NCI-H524 (cell line): ENCODE measurements at places on chromosomes 12 and 14.

- DNase-seq: no peak
These were observed 53.2 kb downstream of the SMOC1 start for GRCh38 chr14:69932391-69932790.

- no peak for DNase-seq
These were observed 72.7 kb downstream of the EFCAB11 start for GRCh38 chr14:89881839-89882238.

DNA sequence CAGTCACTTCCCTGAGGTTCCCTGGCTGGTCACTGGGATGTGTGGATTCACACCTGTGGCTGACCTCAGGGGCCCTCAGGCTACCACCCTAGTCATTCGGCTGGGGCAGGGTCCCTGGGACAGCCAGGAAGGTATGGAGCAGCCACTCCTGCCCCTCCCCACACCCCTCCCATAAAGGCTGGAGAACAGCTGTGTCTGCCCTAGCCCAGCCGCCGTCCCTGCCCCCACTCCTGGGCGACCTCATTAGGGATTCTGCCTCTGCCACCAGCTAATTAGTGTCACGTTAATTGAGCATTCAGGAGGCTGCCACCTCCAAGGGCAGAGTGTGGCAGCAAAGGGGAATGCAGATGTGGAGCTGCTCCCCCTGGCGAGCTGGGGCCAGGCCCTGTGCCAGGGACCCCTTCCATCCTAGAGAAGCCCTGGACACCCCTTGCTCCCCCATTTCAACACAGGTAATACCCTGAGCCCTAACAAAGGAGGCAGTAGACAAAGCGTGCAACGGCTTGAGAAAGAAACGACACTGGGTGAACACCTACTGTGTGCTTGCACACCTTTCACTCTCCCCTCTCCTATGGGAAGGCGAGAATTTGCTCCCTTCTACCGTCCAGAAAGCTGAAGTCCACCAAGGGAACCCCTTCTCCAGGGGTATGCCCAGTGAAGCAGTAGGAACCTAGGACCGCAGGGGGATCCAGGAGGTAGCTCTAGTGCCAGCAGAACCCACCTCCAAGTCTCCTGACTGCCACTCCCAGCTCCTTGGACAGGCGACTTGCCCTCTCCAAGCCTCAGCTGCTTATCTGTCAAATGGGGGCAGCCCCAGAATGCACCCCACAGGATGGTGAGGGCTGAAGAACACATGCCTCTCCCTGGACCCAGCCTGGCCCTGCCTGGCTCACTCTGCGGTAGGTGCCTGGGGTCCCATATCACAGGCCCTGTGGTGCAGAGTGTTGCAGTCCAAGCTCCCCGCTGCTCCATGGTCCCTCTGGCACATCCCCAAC, 45.1 kb downstream of the FAM222A start:
- peak; percentile 37 for DNase-seq

DNA sequence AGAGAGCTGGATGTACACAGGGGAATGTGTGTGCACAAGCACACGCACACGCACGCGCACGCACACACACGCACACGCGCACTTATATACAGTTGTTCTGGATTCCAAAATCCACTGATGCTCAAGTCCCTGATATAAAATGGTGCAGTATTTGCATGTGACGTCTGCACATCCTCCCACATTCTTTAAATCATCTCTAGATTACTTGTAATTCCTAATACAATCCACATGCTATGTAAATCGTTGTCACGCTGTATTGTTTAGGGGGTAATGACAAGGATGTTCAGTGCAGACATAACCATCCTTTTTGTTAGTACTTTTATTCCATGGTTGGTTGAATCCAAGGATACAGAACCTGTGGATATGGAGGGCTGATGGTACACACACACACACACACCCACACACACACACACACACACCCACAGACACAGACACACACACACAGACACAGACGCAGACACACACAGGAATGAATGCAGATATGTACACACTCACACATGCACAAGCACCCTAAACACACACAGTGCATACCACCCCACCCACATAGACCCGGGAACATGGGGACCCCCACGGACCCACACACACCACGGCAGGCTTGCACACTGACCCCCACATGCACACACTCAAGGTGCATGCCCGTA, 188.5 kb upstream of the PRMT8 start:
- DNase-seq: no peak

DNA sequence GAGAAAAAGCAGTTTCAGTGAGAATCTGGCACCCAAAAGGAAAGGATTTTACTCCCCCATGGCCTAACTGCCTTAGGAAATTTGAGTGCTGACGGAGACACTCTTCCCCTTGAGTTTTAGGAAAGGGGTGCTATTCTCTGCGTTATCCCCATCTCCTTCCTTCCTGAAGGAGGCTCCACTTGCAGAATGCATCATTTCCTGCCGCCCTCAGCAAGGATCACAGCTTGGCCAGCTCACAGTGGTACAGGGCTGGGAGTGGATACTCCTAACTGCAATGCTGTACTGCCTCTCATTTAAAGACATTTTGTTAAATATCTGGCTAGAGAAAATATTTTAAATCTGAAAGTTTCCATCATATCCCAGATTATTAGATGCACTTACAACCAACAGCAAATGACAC, 33.0 kb downstream of the RDH12 start:
- no peak for DNase-seq

- DNase-seq: no peak
These were observed 456.6 kb downstream of the VRK1 start for GRCh38 chr14:97253756-97254155.

GRCh38 chr12:69405566-69405865, 46.0 kb downstream of the YEATS4 start:
- DNase-seq: no peak

DNA sequence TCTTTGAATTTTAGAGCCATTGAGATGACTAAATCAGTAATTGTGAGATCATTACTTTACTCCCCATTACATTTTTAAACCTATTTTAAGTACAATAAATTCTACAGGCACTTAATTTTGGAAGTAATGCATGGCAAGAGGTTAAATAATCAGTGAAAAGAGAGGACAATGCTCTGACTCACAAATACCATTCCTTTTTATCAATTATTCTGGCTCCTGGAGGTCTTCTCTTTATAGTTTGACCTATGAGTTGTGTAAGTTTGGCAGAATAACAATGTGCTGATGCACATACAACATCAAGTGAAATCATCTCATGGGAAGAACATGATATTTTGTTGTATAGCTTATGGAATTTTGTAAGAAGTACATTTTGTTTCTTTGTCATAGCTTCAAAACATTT, 166.7 kb downstream of the TMTC3 start:
- no peak for DNase-seq

- DNase-seq: no peak
These were observed 373.5 kb downstream of the RPS29 start for GRCh38 chr14:49212721-49213120.

GRCh38 chr12:84816916-84817695, 95.5 kb downstream of the SLC6A15 start:
- no peak for DNase-seq

DNA sequence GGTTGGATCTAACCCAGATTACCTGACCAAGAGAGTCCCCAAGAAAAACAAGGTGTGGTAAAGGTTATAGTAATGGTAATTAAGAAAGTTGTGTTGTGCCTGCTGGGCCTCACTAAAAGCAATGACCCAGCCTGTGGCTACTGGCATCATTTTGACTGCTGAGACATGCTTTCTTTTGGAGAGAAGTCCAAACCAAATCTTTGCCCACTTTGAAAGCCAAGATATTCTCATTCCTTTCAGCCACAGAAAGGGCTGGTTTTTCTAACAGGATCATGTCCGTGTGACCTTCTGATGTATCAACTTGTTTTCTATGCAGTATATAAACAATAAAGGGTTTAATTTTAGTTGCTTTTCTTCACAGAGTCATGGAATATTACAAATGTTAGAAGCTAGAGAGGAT, 388.6 kb downstream of the RAD51B start:
- DNase-seq: no peak

DNA sequence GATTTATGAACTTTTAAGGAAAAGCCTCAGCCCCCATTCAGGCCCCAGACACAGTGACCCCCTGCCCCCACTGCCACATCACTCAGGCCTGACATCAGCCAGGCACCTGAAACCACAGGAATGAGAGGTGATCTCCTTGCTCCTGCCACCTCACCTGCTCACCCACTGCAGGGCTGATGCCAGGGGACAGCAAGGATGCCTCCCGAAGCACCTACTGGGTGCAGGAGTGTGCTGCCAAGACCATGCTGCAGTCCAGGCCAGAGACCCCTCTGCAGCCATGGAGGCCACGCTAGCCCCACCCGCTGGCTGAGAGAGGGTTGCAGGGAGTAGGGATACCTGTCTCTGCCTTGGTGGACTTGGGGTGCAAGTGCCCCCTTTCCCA, 18.6 kb upstream of the KRT7 start:
- no peak for DNase-seq

DNA sequence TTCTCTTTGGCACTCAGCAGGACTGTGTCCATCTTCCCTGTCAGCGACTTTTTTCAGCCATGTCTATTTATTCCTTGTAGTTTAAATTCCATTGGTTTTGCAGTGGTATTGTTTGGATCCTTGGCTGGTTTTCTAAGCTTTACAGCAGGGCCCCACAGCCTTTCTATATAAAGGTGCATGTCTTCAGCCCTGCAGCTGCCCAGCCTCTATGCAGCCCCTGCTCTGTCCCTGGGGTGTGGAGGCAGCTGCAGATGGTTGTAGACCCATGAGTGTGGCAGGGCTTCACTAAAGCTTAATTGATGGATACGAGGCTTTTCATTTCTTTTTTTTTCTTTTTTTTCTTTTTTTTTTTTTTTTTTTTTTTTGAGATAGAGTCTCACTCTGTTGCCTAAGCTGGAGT, 29.7 kb downstream of the SFSWAP start:
- no peak for DNase-seq

DNA sequence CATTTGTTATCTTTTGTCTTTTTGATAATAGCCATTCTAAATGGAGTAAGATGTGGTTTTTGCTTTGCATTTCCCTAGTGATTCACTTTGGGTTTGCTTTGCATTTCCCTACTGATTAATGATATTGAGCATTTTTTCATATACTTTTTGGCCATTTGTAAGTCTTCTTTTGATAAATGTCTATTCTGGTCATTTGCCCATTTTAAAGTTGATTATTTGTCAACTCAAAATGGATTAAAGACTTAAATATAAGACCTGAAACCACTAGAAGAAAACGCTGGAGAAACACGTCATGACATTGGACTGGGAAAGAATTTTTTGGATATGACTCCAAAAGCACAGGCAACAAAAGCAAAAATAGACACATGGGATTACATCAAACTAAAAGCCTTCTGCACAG, 148.0 kb downstream of the APAF1 start:
- DNase-seq: no peak

DNA sequence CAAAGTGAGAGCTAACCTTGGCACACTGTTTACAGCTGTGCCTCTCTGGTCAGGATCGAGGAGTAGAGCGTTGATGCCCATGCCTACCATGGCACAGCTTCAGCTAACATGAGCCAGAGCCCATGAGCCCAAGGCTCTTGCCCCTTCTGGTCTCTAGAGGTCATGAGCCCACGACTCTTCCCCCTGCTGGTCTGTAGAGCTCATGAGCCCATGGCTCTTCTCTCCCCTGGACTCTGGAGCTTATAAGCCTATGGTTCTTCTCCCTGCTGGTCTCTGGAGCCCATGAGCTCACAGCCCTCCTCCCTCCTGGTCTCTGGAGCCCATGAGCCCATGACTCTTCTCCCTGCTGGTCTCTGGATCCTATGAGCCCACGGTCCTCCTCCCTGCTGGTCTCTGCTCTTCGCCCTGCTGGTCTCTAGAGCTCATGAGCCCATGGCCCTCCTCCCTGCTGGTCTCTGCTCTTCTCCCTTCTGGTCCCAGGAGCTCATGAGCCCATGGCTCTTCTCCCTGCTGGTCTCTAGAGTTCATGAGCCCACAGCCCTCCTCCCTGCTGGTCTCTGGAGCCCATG, 16.6 kb upstream of the CLMN start:
- DNase-seq: no peak

GRCh38 chr14:26870722-26871617, 273.1 kb upstream of the NOVA1 start:
- peak; percentile 63 for DNase-seq

GRCh38 chr14:69152181-69152901, 578 bp downstream of the DCAF5 start:
- DNase-seq: peak; percentile 79

- no peak for DNase-seq
These were observed 24.2 kb downstream of the SMUG1 start for GRCh38 chr12:54164387-54165145.

GRCh38 chr12:3529281-3529680, 38.3 kb downstream of the PRMT8 start:
- no peak for DNase-seq

DNA sequence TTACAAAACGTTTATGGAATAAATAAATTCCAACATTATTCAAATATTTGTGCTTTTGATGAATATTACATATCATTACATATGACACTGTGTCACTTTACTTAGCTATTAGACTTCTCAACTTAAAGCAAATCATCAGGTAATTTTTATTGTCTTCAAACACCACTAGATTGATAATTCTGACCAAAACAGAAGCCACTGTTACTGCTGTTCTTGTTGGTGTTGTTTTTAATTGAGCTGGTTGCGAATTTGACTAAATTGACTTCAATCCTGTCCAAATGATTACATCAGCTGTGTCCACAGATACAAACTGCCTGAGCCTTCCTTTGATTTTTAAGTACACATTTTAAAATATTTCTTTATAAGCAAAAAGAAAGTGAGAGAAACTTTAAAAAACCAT, 29.2 kb downstream of the PRKD1 start:
- DNase-seq: no peak

GRCh38 chr12:89349814-89350213, 2.5 kb downstream of the DUSP6 start:
- no peak for DNase-seq

GRCh38 chr14:73913256-73913655, 26.6 kb downstream of the ZNF410 start:
- DNase-seq: no peak

DNA sequence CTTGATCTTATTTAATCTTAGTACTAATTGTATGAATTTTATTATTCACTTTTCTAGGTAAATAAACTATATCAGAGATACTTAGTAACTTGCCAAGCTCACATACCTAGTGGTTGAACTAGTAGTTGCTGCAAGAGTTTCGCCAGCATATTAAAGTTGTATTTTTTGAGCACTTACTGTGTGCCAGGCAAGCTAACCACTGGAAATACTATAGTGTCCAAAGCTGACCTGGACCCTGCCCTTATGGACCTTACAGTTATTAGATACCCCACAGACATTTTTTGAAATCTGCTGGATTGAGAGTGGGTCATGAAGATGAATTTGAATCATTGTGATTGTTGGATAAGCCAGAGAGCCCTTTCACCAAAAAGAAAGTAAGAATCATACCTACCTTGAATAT, 125.0 kb downstream of the RAD51B start:
- DNase-seq: no peak

DNA sequence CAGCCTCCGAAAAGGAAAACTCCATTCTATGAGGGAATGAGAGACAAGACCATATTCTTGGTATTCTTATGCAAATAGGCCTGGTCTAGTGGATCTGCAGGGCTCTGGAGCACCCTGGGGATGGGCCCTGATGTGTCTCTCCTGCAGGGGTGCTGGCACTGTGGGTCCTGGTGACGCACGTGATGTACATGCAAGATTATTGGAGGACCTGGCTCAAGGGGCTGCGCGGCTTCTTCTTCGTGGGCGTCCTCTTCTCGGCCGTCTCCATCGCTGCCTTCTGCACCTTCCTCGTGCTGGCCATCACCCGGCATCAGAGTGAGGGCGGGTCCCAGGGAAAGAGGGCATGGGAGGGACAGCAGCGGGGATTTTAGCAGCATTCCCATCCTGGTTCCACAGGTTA, 5.8 kb downstream of the SLC48A1 start:
- DNase-seq: no peak

- DNase-seq: no peak
These were observed 170.8 kb downstream of the SNAPC1 start for GRCh38 chr14:61932974-61933373.

- DNase-seq: no peak
These were observed 61.7 kb downstream of the PPM1H start for GRCh38 chr12:62873116-62873825.
